ENCODE measurements at places on chromosomes 3 and 15.

DNA sequence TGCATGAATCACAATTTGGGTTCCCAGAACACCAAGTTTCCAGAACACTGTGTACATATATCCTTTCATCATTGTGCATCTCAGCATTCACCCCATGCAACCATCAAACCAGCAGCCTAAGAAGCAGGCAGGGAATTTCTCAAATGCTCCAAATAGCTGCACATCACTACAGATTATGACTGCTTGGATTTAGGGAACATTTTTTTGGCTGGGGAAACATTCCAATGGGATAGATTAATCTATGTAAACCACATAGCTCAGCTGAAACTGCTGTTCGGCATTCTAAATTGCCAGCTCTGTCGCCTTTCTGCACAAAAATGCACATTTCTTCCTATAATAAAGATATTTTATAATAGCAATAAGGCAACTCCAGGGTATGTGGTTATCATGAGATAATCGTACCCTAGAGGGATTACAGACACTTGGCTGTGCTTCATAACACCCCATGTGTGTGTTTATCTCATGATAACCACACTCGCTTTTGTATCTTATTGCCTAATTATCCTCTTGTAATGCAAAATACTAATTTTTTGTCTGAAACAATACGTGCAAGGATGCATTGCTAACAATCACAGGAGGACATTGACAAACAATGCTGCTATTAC is 483.7 kb upstream of the DPH6 start:
- DNase-seq = no peak

DNA sequence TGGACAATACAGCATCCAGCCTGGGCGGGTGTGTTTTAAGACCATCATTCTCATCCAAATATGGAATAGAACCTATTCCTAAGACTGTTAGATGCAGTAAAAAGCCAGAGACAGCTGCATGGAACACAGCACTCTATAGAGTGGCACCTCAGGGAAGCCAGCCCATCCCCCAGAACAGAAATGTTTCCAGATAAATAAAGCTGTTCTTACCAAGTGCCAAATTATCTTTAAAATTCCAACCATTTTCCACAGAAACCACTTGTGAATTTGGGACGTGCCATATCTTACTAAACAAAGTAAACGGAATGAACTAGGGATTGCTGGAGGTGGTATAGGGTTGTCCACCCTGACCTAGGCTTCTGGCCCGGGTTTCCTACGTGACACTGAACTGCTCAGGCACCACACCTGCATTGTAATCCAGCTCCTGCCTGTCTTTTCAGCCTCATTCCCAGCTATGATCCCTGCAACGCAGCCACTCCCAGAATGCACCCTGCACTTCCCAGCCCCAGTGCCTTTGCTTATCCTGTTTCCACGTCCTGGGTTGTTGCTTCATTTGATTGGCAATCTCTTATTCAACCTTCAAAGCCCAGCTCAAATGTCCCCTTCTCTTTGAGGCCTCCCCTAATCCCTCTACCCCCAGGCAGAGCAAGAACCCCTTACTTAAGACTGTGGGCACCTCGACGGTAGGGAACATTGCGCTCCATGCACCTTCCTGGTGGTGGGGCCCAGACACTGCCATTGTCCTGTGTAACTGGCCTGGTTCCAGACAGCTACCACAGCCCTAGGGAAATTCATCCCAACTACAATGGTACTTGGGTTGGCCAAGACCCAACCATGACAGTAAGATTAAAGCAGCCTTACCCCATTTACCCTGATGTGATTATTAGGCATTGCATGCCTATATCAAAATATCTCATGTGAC is 100.2 kb downstream of the IQSEC1 start:
- DNase-seq = no peak

- no peak for DNase-seq
Measured at GRCh38 chr3:150146991-150147761, 176.5 kb upstream of the PFN2 start.

GRCh38 chr15:96746665-96747064 is 416.2 kb downstream of the NR2F2 start:
- DNase-seq = no peak

DNA sequence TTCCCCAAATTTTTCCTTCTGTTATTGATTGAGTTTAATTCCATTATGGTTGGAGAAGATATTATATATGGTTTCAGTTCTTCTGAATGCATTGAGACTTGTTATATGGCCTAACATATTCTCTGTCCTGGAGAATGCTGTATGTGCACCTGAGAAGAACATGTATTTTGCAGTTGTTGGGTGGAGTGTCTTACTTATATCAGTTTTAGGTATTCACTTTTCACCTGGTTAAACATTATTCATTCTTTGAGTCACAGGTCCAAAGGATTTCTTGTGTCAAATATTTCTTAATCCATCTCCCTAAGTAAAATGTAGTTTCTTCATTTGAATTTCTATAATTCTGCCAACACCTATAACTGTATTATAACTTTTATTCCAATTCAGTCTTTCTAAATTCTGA is 17.8 kb downstream of the ACKR2 start:
- no peak for DNase-seq

- no peak for DNase-seq
Measured at GRCh38 chr3:179591313-179591712, 13.1 kb downstream of the MRPL47 start.

DNA sequence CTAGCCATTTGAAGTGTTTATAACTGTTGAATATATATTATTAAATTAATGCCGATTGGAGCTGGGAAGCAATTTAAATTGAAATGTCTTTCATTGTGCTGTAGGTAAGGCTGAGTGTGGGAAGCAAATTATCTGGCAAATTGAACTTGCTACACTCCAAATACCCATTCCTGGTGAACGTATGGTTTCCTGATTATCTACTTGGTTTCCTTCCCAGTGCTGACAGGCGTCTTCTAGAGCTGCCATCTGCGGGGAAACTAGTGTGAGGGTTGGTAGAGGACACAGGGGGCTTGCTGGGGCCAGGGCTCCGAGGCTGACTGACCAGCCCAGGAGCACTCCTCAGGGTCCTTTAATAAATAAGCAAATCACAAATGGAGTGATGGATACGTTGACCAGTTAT is 581.4 kb upstream of the LMCD1 start:
- DNase-seq = no peak

GRCh38 chr3:129756871-129757270 is 136.6 kb downstream of the TMCC1 start:
- DNase-seq = no peak

- DNase-seq = no peak
Measured at GRCh38 chr3:179179979-179180759, 32.0 kb downstream of the PIK3CA start.

- no peak for DNase-seq
Measured at GRCh38 chr3:41418961-41419691, 219.8 kb downstream of the CTNNB1 start.

All from hypothalamus (tissue), 51 donors.